Stimulated activated CD4-positive, alpha-beta T cell treated with anti-CD3 and anti-CD28 coated beads, Interleukin-1b, Interleukin-23, amount 100 ng/mL, for 1 hour (primary cell): ENCODE measurements at places on chromosomes 2 and 18.

GRCh38 chr2:190794377-190794776 is 86.2 kb upstream of the GLS start:
- no peak for DNase-seq

DNA sequence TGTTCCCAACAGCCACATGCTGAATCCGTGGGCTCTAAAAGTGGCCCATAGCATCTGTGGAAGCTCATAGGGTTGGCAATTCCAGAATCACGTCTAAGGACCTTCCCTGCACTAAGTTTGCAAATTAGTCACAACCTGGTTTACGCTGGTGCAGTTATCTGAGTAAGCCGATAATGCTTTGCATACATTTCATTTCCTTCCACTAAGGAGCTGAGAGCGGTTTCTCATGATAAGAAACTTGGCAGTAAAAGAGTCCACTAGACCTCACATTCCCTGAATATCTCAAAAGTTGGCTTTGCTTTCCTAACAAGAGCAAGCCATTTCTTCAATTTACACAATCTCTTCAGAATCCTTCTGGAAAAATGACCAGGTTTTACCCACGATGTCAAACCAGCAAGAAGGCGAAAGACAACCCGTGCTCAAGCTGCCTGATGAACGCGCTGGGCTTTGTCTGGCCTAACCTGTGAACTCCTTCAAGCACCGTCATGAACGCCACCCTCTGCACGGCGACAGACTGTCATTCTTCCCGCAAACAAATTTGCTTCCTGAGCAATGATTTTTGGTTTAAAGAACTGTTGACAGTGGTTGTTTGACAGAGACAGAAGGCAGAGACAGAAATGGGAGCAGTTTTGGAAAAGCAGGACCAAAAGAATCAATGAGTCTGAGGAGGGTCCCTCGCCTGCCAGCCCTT is 73.0 kb upstream of the COPS8 start:
- DNase-seq = no peak

GRCh38 chr2:69979902-69980807 is 18.7 kb upstream of the ASPRV1 start:
- no peak for DNase-seq

DNA sequence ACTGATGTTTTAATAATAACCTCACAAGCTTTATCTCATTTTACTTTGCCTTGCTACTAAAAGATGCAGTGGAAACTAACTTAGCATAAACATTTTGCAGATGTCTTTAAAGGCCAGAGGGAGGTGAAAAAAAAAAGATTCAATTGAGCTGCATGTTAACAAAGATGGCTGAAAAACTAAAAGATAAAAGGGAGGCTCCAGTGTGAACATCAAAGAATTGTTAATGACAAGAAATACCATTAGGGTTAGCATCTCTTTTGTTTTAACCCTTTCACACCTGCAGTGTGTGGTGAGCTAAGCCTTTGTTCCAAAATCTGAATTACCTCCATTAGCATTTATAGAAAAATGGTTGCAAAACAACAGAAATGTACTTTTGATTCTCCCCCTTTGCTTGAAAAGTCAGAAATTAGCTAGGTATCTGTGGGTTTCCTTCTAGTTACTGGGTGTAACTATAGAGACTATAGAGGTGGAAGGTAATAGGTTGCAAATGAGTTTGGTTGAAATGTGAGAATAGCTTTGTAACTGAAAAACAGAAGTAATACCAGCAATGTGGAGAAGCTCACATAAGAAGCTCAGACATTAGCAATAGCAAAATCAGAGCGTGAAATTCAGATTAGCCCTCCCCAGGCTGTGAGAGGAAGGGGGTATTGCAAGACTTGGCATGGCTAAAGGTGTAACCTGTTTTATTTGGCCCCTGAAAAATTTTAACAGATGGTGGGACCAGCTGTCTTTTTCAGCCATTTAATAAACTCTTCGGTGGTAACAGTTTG is 34.8 kb upstream of the SP5 start:
- DNase-seq = no peak

- no peak for DNase-seq
Measured at GRCh38 chr18:57523171-57523956, 63.1 kb downstream of the FECH start.

- no peak for DNase-seq
Measured at GRCh38 chr2:161078211-161078539, 82.1 kb upstream of the TANK start.

GRCh38 chr2:99088017-99088416 is 53.5 kb upstream of the C2orf15 start:
- no peak for DNase-seq

GRCh38 chr2:83674050-83674449 is 785.0 kb downstream of the SUCLG1 start:
- no peak for DNase-seq

- no peak for DNase-seq
Measured at GRCh38 chr18:79510731-79511241, 115.1 kb downstream of the NFATC1 start.

DNA sequence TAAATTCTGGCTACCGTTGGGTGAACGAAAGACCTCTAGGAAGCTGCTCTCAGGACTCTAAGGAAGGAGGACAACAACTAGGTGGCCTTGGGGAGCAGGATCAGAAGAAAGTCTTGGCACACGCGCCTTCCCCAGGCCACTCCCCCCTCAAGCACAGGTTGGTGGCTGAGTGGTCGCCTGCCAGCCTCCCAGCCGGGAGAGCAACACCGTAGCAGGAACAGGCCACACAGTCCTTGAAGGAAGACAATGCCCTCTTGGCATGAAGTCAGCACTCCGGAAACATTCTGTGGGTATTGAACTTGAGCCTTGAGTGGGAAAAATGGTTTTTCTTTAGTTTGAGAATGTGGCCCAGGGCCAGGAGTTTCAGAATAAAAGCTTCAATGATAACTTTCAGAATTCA is 87.4 kb upstream of the AGAP1 start:
- no peak for DNase-seq

- DNase-seq = no peak
Measured at GRCh38 chr2:192069417-192069816, 125.3 kb downstream of the TMEFF2 start.

DNA sequence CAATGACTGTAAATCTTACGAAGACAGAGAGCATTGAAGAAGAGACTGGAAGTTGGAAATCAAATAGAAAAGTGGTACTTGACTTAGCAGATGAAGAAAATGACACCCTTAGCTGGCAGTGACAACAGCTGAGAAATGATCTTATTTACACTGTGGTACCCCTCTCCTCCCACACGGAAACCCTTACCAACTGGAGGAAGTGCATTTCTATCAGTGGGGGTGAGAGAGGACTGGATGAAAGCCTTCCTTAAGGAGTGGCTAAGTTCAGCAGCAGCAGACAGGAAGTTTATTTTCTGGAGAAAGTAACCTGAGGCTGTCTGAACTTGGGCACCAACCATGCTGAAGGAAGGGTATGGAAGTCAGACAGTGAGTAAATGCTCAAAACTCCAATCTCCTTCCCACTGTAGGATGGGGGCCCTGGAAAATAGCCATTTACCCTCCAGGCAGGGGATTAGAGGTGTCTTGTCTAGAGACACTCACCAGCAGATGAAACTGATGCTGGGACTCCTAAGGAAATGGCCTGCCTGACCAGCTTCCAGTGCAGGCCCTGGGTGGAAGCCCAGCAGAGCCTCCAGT is 160.2 kb upstream of the NCK2 start:
- DNase-seq = no peak

DNA sequence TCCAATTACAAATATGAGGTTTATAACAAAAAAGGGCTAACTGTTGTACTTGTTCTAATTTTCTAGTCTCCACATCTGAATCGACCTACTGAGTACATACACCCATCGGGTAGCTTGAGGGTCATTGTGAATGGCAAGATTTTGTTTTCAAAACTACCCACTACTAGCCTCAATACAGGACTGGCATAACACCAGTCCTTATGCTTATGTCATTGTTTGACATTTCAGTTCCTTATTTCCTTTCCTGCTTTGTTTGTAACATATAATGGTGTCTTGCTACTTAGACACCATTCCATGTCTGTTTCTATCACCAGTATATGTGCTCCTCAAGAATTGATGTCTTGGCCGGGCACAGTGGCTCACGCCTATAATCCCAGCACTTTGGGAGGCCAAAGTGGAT is 86.0 kb downstream of the EPHA4 start:
- DNase-seq = no peak

GRCh38 chr18:34048423-34048822 is 176.3 kb downstream of the NOL4 start:
- DNase-seq = no peak

DNA sequence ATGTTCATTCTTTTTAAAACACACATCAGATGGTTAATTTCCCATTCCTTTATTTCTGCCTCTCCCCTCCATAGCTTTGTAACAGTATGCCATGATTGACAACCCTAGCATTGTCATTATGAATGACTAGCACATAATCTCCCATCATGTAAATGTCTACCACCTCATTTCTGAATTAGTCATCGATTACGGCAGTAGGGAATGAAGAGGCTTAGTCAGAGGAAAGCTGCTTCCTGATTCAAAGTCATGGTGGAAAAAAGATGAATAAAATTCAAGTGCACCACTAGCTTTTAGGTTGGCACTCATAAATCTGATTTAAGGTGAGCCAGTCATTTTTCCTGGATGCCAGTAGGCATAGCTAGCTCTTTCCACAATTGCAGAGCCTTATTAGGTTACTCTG is 19.1 kb upstream of the ACMSD start:
- no peak for DNase-seq

DNA sequence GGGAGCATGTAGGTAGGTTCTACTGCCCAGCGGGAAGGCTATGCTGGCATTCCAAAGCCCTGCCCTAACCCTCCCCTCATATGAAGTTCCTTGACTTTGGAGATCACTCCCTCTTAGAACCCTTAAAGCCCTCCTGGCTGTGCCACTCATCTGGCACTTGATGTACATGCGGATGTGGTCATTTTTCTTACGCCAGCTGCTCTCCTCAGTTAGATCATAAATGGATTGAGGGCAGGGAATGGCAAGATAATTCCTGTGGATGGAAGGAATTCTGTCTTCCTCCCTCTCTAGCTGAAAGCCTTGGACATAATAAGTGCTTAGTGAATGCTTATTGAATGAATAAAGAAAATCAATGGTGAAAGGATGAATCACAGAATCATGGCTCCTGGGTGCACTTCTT is 51.6 kb downstream of the SLC4A3 start:
- no peak for DNase-seq

- DNase-seq = no peak
Measured at GRCh38 chr2:27681841-27682240, 18.2 kb downstream of the SLC4A1AP start.

DNA sequence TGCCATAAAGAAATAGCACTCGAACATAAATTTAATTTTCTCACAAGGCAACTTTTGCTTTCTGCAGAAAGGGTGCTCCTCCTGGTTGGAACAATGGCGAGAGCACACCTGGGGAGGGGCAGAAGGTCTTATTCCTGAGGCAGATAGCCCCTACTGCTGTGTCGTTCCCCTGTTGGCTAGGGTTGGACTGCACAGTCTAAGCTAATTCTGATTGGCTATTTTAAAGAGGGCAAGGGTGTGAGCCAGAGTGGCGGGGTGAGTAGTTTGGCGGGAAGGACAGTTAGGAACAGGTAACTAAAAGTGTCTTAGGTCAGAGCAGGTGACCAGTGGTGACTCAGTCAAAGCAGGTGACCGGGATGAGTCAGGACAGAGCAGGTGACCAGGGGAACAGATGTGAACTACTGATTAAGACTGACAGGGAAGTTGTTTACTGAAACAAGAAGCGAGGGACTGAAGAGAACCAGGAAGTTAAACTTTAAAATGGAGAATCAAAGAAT is 49.7 kb upstream of the AGAP1 start:
- DNase-seq = no peak

DNA sequence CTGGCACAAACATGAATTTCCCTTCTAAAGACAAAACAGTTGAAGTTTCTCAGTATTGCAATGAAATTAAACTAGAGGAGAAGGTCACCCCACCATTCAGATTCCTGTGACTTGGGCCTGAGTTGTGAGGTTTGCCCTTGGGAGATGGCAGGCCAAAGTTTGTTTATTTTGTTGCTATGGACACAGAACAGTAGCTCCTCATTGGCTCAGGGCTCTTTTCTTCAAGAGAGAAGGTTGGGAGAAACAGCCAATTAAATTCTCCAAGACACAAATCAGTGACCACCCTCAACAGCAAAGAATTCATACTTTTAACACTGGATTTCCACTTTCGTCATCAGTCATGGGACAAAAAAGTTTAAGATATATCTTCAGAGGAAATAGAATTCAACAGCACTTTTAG is at the start of gene FLACC1:
TSS of gene FLACC1 (minus strand) at position 125 of the 400 bp plus-strand sequence. CDS start 5,941 bp downstream, outside the sequence.
- no peak for DNase-seq

DNA sequence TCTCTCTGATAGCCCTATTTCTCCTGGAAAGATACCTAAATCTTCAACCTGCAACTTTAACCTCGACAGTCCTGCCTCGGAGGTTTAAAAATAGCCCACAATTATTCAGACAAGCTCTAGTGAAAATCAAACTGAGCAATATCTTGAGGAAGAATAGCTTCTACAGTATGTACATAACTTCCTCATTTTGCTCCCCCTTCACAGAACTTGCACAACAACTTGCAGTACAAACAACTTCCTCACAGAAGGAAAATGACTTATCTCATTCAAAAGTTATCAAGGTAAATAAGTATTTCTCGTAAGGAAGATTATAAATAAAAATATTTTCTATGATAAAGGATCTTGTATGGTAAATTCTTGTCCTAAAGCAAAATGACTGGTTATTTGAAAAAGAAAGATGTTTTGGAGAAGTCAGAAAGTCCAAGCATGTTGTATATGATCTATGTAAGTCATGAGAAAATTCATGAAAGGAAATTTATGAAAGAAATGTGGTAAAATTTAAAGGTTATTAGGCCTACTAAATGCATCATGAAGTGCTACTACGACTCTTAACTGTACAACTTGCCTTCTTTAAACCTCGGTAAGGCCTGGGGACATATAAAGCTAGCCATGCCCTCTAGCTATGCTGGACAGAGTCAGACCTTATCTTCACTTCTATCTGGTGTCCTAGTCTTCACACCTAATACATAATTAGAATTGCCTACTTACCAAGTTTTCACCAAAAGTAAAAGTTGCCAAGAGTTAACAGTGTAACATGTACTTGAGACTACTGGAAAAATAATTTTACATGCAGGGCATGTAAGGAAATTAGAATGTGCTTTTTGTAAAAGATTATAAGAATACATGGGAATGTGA is 394.5 kb downstream of the DLGAP1 start:
- DNase-seq = no peak

- DNase-seq = no peak
Measured at GRCh38 chr18:9846162-9846925, 39.4 kb upstream of the TXNDC2 start.

GRCh38 chr2:55487686-55488085 is 31.8 kb upstream of the CFAP36 start:
- DNase-seq = no peak

DNA sequence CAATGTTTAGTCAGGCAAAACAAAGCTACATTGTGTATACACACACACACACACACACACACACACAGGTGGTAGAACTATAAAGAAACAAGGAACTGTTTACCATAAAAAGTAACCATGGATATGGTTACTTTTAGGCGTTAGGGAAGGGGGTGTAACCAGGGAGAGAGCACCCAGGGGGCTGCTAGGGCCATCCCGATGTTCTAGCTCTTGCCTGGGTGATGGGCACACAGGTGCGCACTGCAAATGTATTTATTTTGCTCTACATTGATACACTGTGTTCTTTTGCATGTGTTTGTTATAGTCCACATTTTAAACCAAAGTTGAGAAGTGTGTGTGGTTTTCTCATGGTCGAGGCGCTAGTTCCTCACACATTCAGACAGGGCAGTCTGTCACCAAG is 69.8 kb upstream of the MYCN start:
- no peak for DNase-seq
